Naive B cell (primary cell): ENCODE measurements at places on chromosomes 2 and 18.

- DNase-seq: no peak
Measured at GRCh38 chr2:118813111-118813510, 34.3 kb downstream of the EN1 start.

DNA sequence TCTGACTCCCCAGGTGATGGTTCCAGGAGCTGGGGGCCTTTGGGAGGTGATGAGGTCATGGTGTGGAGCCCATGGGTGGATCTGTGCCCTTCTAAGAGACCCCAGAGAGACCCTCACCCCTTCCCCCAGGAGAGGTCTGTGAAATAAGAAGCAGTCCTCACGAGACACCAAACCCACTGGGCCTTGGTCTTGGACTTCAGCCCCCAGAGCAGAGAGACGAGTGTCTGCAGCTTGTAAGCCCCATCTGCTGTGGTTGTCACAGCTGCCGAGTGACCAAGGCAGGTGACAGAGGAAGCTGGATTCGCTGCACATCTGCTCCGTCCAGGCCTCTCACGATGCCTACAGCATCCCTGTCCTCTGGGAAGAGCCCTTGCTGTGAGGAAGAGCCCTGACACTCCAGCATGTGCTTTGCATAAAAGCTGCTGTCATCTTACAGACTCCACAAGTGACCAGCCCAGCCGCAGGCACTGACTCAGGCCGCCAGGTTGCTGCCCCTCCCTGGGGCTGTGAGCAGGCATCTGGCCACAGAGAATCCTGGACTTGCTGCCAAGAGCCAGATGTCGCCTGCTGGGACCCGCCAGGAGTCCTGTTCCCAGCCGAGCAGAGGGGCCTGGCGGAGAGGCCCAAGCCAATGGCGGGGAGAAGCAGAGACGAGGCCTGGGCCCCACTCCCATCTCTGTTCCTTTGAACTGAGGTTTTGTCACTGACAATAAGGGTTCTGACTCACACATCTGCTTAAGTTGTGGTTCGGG, 150.8 kb downstream of the PXDN start:
- no peak for DNase-seq

- DNase-seq: no peak
Measured at GRCh38 chr2:43102366-43103092, 123.9 kb downstream of the ZFP36L2 start.

GRCh38 chr18:27921904-27922751, 254.8 kb downstream of the CDH2 start:
- no peak for DNase-seq

DNA sequence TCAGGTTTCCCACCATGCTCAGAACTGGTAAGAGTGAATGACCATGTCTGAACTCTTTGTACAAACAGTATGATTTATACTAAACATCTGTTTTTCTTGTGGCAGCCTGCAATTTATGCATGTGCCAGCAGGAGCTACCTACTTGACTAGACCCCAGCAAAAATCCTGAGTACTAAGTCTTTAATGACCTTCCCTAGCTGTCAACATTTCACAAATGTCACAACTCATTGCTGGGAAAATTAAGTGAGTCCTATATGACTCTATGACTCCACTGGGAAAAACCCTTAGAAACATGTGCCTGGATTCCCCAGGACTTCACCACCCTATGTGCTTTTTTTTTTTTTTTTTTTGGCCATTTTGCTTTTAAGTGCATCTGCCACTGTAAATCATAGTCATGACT, 1225.8 kb downstream of the SUCLG1 start:
- no peak for DNase-seq

DNA sequence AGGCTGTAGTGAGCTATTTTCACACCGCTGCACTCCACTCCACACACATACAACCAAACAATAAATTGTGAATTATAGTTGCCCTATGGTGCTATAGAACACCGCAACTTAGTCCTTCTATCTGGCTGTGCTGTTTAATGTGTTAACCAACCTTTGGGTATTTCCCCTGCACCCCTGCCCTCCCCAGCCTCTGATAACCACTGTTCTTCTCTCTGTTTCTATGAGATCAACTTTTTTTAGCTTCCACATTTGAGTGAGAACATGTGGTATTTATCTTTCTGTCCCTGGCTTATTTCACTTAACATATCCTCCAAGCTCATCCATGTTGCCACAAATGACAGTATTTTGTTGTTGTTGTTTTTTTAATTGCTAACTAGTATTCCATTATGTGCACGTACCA, 32.5 kb downstream of the TET3 start:
- no peak for DNase-seq

GRCh38 chr18:28359176-28359575, 182.2 kb upstream of the CDH2 start:
- no peak for DNase-seq

GRCh38 chr2:120369250-120369649, 23.3 kb downstream of the INHBB start:
- DNase-seq: no peak

DNA sequence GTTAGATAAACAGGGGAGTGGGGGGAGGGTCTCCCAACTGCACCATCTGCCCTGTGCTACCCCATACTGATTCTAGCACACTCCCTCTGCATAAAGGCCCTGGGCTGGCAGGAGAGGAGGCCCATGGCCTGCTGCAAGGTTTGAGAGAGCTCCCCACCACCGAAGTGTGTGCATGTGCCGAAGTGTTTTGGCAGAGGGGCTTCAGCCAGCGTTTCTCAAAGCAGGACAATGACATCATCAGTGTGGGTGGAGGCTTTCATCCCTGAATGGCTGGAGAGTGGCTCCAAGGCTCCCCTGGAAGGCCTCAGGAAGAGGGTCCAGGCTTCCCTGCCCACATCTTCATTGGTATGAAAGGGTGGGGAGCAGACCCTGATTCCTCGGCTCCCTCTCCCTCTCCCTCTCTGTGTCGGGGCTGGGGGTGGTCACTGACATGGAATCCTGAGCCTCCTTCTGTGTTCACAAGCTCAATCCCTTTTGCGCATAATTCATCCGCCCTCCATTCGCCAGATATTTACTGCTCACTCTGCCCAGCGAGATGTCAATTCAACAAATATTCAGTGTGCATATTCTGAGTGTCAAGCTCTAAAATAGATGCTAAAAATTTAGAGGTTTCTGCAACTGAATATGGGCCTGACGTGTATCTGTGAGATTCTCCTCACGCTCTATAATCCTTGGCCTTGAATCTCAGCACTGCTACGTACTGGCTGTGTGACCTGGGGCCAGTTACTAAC, 122.1 kb downstream of the CELF4 start:
- DNase-seq: no peak

- no peak for DNase-seq
Measured at GRCh38 chr18:686339-687111, 25.9 kb downstream of the ENOSF1 start.

- no peak for DNase-seq
Measured at GRCh38 chr2:212640428-212640827, 101.8 kb upstream of the ERBB4 start.
